ENCODE measurements at places on chromosomes 1 and 21.

GRCh38 chr1:226697929-226698544 lies 41.0 kb downstream of the ITPKB start:
- DNase-seq, result no peak

DNA sequence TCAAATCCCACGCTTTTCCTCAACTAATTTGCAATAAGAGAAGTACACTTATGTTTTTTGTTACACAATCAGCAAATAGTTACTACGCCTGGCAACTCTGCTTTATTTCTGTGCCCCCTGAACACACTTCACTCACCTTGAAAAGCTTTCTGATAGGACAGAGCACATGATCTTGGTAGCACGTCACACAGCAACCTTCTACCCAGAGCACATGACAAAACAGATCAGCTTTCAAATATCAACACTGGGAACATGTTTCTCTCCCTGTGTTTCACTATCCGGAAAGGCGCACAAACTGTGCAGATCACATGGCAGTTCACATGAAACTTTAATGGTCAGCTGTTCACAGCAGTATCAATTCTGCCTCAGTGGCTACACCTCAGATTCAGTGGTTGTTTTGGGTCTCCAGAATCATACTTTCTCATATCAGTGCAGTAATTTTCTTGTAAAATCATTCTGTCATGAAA lies 2.2 kb downstream of the SLC19A2 start:
- no peak for DNase-seq

GRCh38 chr21:26506956-26507355 lies 66.1 kb downstream of the CYYR1 start:
- no peak for DNase-seq

- DNase-seq, result no peak
These were observed 28.5 kb downstream of the COA7 start for GRCh38 chr1:52669696-52670095.

- no peak for DNase-seq
These were observed 14.4 kb upstream of the THEM5 start for GRCh38 chr1:151867765-151868411.

- no peak for DNase-seq
These were observed 172.2 kb upstream of the L1TD1 start for GRCh38 chr1:62022382-62022983.

GRCh38 chr1:221166559-221167318 lies 287.5 kb downstream of the HLX start:
- no peak for DNase-seq

DNA sequence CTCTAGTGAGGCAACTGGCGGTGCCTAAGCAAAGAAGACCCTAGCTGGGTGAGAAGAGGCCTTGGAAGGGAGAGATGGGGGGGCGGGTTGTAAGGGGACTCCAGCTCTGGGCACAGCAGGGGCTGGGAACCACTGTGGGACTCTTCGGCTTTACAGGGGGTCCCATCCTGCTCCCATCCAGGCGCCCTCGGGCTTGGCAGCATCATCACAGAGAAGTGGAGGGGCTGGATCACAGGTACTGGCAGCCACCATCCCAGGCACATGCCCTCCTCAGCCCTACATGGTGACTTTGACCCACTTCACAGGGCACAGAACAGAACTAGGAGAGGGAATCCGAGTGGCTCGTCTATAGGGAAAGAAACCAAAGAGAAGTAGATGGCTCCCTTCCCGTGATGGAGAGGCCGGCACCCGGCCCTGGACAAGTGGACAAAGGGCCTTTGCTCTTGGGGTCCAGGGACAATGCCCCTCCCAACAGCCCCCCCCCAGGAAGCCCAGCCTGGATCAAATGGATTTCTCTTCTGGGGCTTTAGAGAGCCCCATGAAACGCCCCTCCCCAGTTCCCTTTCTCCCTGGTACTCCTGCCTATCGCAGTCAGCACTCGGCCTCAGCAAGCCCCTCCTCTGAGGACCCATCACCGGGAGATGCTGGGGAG lies 54.0 kb upstream of the ECE1 start:
- DNase-seq, result no peak

GRCh38 chr1:177686933-177687332 lies 282.9 kb downstream of the SEC16B start:
- DNase-seq, result no peak

GRCh38 chr1:201570886-201571624 lies 32.1 kb downstream of the NAV1 start:
- DNase-seq, result no peak

DNA sequence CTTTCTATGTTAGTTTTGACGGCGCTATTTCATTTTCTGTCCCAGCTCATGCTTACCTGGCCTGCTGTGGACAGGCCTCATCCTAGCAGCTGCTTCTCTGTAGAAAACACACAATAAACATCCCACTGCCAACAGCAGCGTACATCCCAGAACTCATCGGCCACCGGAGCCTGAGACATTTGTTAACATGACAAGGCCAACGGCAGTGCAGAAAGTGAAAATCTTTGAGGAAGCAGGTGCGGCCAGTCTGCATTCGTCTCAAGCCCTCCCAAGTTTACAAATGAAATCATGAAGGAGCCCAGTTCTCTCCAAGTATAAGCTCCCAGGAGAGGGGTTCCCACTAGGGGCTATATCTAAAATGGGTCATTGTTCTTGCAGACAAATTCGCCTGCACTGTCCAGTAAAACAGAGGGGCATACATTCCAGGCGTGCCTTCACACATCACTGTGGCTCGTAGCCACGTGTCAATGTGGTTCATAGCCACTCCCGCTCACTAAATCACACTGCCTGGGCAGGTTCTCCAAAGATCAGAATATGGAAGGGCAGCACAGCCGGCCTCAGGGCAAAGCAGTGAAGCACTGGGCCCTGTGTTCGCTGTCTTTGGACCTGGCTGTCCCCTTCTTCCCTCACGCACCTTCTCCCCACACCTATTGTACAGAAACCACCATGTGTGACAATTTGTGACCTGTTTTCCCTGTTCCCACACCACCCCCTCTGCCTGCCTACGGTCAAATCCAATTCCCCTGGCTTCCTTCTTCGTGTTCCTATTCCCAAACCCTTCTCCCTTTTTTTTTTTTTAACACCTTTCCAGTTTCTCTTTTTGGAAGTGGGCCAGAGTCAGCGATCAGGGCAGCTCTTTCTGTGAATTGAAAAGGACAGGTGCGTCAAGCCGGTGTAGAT lies 27.0 kb upstream of the ABCG1 start:
- DNase-seq, result no peak

DNA sequence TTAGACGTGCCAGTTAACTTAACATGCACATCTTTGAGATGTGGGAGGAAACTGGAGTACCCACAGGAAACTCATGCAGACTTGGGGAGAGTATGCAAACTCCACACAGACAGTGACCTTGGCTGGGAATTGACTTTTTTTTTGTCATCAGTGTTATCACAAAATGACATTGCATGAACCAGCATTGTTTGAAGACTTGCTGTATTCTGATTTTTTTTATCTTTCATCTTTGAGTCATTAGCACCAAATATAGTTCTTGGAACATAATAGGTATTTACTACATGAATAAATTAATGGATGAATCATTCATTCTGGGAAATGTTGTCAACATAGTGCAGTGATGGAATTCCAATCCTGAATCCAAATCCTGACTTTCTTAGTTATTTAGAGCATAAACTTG lies 77.0 kb downstream of the ATF6 start:
- no peak for DNase-seq

- DNase-seq, result no peak
These were observed 1.6 kb downstream of the TMEM52 start for GRCh38 chr1:1917304-1917976.

- DNase-seq, result peak; percentile 10
These were observed 43.4 kb downstream of the FHAD1 start for GRCh38 chr1:15290382-15290781.

Data from activated CD4-positive, alpha-beta T cell treated with anti-CD3 and anti-CD28 coated beads for 4 hours (primary cell).